ENCODE measurements at places on chromosomes 1 and 21. TPM values are rescaled to one million over a fixed set of nuclear protein-coding genes. Genes with fewer than 3 reads are reported as not detected.

UMODL1 gene
- total RNA-seq: not detected

CDK18 gene
- 44.0 TPM for total RNA-seq

SGIP1 gene
- 2.1 TPM for total RNA-seq

ADAMTSL4 gene
- 5.4 TPM for total RNA-seq

SPRR2E gene
- total RNA-seq: not detected
